Neural crest cell (in vitro differentiated cells): ENCODE measurements at places on chromosomes 4 and X. TPM values are rescaled to one million over a fixed set of nuclear protein-coding genes. Genes with fewer than 3 reads are reported as not detected.

DNA sequence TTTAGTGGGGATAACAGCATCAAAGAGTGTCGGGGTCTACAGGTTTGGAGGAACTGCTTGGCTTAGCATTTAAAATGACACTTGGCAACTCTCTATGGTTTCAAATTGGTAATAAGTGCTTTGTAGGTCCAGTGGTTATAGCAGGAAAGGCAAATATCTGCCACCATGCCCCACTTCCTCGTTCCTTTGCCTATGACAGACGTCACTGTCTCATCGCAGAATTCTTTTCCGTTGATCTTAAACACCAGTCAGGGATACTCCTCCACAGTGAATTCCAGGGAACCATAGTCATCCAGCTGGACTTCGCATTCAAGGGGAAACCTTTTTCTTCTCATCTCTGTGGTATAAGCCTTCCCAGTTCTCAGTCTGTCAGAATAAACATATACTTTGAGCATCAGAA lies 319.1 kb downstream of the GPAT3 start:
- DNase-seq: no peak

DNA sequence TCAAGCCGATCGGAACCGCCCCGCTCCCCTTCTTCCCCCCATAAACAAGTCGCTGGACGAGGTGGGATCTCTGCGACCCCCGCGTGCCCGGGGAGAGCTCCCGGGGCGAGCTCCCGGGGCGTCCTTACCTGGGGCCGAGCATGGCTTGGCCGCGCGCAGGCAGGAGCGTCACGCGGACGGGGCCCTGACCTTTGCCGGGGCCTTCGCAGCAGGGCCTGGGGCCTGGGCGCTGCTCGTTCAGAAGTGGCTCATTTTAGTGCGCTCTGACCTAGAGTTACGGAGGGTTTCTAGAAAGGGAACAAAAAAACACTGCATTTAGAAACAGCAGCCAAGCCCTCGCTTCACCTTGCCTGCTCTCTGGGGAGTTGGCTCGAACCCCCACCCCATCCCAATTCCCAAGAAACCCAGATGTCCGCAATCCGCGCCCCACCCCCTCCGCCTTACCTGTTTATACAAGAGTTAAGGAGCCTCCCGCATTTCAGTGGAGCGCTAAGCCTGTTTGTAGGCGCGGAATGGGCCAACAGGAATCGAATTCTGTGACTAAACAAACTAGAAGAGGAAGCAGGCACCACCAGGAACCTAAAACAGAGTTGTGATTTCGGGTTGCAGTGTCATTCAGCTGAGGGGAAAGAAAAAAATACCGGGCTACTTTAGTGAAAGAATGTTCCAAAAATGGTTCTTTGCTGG lies 814 bp upstream of the RBM47 start:
- no peak for DNase-seq

DNA sequence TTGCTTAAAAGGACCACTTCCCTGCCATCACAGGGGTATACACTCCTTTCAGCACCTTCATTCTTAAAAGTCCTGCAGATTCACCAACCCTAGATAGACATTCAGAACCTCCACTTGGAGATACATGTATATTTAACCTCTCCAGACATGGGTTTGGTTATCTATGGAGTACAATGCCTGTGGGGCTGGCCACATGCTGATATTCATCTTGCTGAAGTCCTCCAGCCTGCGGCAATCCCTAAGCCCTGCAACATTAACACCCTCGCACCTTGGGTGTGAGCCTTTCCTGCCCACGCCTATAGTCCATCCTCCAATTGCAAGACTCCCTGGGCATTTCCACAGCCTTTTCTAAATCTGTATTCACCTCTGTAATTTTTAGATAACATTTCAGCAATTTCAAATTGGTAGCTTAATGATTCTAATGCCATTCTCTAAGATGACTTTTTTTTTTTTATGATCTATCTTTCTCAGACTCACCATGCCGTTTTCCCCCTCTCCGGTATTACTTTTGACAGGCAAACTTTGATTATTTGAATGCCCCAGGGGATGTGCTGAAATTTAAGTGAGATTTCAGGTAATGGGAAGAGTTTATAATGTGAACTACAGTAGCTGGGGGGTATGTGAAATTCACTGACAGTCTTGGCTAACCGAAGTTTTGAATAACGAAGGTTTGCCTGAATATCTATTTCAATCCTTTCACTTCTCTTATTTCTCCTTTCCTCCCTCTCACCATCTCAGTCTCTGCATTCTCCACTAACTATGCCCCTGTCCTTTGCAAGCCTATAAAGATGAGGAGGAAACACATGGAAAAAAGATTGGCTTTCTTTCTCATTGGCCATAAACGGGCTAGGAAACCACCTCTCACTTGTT lies 24.1 kb downstream of the CCDC149 start:
- no peak for DNase-seq

DNA sequence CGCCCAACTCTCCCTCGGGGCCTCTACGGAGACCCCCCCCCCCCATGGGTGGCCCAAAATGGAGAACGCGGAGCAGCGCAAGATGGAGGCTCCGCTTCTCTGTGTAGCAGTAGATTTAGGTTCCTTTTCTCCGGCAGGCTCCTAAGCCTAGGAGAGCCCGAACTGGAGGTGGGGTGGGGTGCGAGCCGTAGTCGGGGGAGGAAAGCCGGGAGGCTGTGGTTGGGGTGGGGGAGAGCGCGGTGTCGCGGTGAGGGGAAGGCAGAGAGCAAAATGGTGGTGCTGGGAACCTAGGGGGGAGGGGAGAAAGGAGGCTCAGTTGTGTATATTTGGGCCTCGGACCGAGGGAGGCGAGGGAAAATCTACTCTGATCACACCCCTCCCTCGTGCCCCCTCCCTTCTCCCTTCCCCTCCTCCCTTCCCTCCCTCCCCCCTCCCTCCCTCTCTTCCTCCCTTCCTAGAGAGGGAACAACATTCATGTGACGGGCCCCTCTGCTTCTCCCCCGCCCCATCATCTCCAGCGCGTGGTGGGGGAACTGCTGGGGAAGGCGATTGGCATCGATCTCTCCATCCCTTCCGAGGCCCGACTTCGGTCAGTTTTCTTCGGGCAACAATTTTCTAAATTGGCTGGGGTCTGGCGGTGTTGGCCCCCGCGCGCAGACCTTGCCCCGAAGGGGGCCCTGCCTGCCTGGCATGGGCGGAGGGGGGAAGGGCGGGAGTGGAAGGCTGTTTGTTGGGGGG lies at the start of gene STAG2:
TSS of gene STAG2 (plus strand) at position 439 of the 738 bp plus-strand sequence. CDS start 60,922 bp downstream, outside the sequence.
- peak; percentile 54 for DNase-seq

GRCh38 chrX:13535376-13536165 lies 33.8 kb upstream of the EGFL6 start:
- no peak for DNase-seq

DNA sequence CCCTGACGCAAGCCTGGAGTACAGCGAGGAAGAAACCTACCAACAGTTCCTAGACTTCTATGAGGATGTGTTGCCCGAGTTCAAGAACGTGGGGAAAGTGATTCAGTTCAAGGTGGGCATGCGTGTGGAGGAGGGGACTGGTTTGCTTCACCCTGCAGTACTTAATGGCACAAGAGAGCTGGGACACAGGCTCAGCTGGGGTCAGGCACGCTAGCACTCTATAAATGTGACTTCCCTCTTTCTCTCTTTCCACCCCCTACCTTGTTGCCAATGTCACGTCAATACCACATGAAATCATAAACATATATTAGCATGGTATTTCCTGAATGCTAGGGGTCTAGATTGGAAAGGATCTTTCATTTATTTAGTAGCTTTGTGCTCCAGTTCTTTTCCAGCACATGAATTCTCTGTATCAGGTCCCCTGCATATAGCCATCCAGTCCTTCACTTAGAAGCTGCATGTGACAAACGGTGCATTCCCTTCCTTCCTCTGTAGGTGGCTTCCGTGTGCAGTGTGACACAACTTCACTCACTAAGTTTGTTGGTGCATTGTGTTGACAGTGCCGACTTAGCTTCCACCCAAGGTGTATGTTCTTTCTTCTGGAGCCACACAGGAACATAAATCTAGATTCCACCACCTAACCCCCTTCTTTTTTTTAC lies 25.6 kb downstream of the ZRSR2 start:
- DNase-seq: peak; percentile 8

- DNase-seq: no peak
Observed at GRCh38 chr4:105751718-105752299, 43.2 kb downstream of the GSTCD start.

- no peak for DNase-seq
Observed at GRCh38 chr4:10107111-10108091, 9.2 kb downstream of the WDR1 start.

DNA sequence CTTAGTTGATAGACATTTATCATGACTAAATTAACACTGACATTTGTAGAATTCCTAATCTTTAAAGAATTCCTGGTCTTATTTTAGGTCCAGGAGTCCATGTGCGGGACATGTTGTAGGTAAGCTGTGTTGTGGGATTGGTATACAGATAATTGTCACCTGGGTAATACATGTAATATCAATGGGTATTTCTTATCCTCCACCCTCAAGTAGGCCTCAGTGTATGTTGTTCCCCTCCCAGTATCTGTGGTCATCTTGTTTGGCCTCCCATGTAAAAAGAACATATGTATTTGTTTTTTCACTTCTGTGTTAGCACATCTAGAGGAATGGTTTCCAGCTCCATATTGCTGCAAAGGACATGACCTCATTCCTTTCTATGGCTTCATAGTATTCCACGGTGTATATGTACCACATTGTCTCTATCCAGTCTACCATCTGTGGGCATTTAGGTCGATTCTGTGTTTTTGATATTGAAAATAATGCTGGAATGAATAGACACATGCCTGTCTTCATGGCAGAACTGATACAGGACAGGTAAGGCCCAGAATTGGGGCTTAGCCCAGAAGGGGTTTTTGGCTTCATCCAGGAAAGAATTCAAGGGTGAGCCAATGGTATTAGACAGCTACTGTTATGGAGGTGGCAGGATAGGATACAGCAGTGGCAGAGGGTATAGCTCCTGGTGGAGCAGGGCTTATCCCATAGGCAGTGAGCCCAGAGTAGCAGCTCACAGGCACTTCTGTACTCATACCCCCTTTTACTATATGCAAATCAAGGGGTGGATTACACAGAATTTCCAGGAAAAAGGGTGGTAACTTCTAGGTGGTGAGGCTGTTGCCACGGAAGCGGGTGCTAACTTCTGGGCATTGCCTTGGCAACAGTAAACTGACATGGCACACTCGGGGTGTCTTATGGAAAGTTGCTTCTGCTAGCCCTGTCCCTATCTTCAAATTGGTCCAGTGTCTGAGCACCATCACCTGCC lies 66.1 kb upstream of the WDR1 start:
- DNase-seq: no peak

GRCh38 chrX:118551426-118551825 lies 55.8 kb downstream of the DOCK11 start:
- DNase-seq: no peak

GRCh38 chr4:24657768-24658617 lies 73.6 kb upstream of the DHX15 start:
- no peak for DNase-seq

GRCh38 chr4:36747277-36748129 lies 466.1 kb downstream of the DTHD1 start:
- no peak for DNase-seq

GRCh38 chrX:68999356-68999755 lies 165.9 kb downstream of the PJA1 start:
- DNase-seq: no peak

GRCh38 chr4:84470204-84470785 lies 28.8 kb downstream of the NKX6-1 start:
- DNase-seq: no peak

- no peak for DNase-seq
Observed at GRCh38 chr4:72076562-72076961, 44.8 kb downstream of the NPFFR2 start.

- no peak for DNase-seq
Observed at GRCh38 chr4:20253283-20253734, 1.6 kb downstream of the SLIT2 start.

- no peak for DNase-seq
Observed at GRCh38 chr4:166422475-166422874, 549.4 kb downstream of the TLL1 start.

- DNase-seq: no peak
Observed at GRCh38 chr4:99722725-99723124, 65.1 kb upstream of the C4orf54 start.

GRCh38 chr4:137039370-137039769 lies 492.9 kb downstream of the PCDH18 start:
- DNase-seq: no peak

Gene RAB33A
- 16.7 and 18.5 TPM in 2 replicates for total RNA-seq

Gene TCEAL5
- total RNA-seq: not detected in 2 replicates

Gene PAGE1
- not detected in 2 replicates for total RNA-seq

Gene CYSLTR1
- not detected in 2 replicates for total RNA-seq

Gene CHM
- 29.4 and 33.8 TPM in 2 replicates for total RNA-seq

Gene GC
- total RNA-seq: not detected in 2 replicates

Gene GJB1
- 12.3 and 12.4 TPM in 2 replicates for total RNA-seq

Gene DDIT4L
- 0.14 and 0.18 TPM in 2 replicates for total RNA-seq

Gene SMR3B
- not detected in 2 replicates for total RNA-seq

Gene KCNE5
- total RNA-seq: 1.9 TPM in 2 replicates

Gene LSM6
- 56.2 and 66.0 TPM in 2 replicates for total RNA-seq

Gene HSFX4
- total RNA-seq: not detected in 2 replicates

Gene CITED1
- total RNA-seq: 4.8 and 6.2 TPM in 2 replicates

Gene RASGEF1B
- 1.7 and 1.9 TPM in 2 replicates for total RNA-seq
